ENCODE measurements at places on chromosomes 12 and 14.

- no peak for DNase-seq
Measured at GRCh38 chr12:18970603-18971002, 158.9 kb upstream of the PLEKHA5 start.

- no peak for DNase-seq
Measured at GRCh38 chr12:32559434-32559833, 119.7 kb upstream of the DNM1L start.

- no peak for DNase-seq
Measured at GRCh38 chr14:22313172-22313801, 275.7 kb downstream of the DAD1 start.

GRCh38 chr12:104549815-104550480 lies 93.2 kb downstream of the CHST11 start:
- no peak for DNase-seq

GRCh38 chr12:32025906-32026305 lies 66.7 kb downstream of the RESF1 start:
- no peak for DNase-seq

- no peak for DNase-seq
Measured at GRCh38 chr12:13436182-13436581, 239.7 kb downstream of the EMP1 start.

GRCh38 chr12:92362785-92363184 lies 217.1 kb upstream of the BTG1 start:
- no peak for DNase-seq

- no peak for DNase-seq
Measured at GRCh38 chr12:128571906-128572810, 251.6 kb downstream of the SLC15A4 start.

DNA sequence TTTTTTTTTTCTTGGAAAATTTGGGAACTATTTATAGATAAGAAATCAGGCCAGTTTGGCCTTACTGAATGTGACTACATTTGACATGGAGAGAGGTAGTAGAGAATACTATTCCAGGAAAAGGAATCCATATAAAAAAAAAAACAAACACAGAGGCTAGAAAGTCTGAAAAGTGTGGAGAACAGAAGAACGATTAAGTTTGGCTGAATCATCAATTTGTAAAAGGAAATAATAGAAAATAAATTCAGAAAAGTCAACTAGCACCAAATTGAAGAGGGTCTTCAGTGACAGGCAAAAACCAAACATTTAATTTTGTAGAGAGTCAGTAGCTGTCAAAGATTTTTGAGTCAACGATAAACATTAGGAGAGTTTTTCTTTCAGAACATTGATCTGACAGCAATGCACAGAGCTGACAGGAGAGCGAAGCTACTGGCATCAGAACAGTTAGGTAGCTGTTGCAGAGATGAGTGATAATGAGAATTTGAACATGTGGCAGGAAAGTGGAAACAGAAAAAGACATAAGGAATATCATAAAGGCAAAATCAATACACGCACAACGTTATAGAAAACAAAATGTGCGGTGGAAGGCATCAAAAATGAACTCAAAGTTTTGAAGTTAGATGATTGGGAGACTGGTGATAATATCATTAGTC lies 241.2 kb downstream of the SOX5 start:
- DNase-seq = no peak

GRCh38 chr12:41344776-41345470 lies 156.8 kb downstream of the PDZRN4 start:
- no peak for DNase-seq

GRCh38 chr12:89523843-89524540 lies 604 bp downstream of the GALNT4 start:
- no peak for DNase-seq

GRCh38 chr12:43815416-43815815 lies 9.3 kb upstream of the TWF1 start:
- DNase-seq = no peak

GRCh38 chr12:118034429-118035189 lies 18.1 kb downstream of the RFC5 start:
- no peak for DNase-seq

GRCh38 chr12:124650912-124651311 lies 83.5 kb upstream of the NCOR2 start:
- no peak for DNase-seq

DNA sequence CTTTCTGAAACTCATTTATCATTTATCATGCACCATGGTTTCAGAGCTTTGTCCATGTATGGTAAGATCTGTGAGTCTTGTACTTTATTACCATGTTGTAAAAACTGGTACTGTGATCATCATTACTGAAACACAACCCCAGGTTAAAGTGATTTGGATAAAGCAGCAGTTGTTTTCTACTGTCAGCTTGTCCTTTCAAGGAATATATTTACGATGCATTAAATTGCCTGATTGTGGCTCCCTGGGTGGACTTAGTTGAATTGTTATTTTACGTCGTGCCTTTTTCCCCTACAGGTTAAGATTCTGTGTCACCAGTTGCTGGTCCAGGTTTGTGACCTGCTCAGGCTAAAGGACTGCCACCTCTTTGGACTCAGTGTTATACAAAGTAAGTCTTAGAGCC lies 46.1 kb downstream of the FRMD6 start:
- DNase-seq = no peak

DNA sequence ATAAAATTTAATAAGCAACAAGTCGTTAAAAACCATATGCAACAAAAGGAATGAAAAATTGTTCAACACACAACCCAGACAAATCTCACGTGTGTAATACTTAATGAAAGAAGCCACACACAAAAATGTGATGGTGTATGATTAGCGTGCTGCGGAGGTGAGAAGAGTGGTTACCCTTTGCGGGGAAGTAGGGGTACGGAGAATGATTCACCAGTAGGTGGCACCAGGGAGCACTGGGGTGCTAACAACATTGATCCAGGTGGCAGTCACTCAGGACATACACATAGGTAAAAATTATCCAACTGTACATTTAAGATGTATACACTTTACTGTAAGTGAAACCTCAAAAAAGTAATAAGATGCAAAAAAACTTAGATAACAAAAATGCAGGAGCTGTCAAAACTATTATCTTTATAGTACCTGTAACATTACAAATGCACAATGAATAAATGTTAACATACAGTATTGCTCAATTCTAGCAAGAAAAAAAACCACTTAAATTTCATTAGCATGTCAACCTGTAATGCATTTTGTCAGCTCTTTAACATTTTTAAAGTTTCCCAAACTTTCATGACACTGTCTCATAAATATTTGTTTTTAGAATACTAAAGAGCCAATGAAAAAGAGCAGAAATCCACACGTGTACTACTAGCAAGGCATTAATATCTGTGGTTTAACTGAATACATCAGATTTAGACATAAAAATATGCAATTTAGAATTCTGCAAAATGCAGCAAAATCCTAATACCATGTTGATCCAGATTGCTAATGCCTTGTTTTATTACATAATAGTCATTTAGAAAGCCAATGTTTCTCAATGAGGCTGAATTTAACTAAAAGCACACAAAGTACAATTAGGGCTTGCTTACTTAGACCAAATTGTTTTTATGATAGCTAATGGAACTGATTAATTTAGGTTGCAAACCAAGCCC lies 46.7 kb downstream of the TMCC3 start:
- DNase-seq = no peak

GRCh38 chr12:9736936-9737705 lies 4.2 kb upstream of the CLECL1 start:
- DNase-seq = no peak

DNA sequence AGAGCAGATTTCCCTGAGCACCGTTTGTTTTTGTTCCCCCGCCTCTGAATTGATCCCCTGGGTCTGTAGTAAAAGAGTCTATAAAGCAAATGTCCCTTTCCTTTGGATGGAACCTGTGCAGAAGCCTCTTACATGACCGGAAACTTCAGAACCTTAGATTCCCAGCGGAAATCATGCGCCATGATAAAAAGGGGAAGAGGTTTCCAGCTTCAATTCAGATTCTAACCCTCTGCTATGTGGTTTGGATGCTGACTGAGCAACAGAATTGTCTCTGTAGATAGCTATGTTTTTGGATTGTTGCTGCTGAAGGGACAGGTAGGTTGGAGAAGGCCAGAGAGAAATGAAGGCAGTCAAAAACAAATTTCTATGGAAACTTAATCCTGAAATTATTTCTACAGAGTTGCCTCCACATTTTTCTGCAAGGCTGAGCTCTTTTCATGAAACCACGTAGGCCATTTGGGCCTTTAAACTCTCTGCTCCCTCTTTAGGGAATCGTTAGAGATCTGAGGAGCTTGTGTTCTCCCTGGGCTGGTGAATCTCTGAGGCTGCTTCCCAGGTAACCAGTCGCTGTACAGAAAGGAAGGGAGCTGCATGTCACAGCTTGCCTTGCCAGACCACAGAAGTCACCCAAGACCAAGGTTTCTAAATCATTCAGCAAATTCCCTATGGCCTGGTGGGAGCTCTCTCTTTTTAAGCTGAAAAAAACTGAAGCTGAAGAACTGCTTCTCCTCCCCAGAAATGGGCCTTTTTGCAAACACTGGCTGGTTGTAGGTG lies 28.7 kb upstream of the OR10P1 start:
- DNase-seq = no peak
